ENCODE measurements at places on chromosomes 4 and X.

DNA sequence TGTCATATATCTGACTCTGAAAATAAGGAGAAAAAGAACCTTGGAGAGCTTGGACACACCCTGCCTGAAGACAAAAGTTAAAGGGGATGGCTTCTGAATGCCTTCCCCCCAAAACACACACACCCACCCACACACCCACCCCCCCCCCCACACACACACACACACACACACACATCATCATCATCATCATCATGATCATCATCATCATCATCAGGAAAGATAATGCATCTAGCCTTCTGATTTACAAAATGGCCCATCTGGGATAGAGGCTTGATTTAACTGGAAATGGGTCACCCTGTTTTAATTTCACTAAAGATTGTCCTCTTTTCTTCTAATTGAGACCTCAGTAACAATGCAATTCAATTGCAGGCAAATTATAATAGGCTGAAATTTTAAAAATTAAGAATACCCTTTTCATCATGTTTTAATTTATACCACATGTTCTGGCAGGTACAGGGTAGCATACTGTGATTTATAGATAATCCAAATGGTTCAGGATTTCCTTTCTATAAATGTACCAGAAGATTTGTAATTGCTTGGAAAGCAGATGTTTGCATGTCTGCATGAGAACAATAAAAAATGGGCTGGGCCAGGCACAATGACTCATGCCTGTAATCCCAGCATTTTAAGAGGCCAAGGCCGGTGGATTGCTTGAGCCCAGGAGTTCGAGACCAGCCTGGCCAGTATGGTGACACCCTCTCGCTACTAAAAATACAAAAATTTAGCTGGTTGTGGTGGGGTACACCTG, 56.5 kb downstream of the TRIM2 start:
- DNase-seq, result no peak

DNA sequence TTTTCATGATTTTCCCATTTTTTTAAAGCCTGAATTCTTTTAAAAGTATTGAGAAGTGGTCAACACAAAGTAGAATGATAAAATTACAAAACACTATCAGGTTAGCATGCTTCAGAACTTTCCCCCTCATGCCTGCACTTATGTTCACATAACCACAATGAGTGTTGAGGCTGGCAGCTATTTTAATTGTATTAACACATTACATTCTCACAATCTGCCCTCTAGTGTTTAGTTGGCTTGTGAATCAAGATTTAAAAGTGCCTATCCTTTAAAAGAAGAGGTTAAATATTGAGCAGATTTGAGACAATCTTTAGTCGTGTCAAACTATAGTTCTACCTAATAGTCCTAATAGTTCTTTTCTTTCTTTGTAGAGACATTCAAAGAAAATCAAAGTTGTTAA, 93.6 kb upstream of the NAP1L5 start:
- no peak for DNase-seq

DNA sequence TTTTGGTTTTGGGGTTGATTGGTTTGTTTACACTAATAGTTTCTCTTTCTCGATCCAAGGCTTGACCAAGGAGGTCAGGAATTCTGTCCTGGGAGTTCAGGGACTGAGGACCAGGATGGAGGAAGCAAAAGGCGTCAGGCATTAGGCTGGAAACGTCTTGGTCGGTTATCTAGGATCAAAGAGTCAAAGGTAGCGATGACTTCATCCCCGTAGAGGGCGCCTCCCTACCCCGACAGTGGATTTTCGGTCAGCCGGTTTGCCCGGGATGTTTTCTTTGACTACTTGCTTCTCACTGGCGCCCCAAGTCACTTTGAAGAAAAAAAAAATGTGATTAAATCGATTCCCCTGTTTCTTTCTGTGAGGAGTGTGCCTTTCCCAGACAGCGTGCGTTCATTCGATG, 980 bp upstream of the FHDC1 start:
- DNase-seq, result peak; percentile 76

DNA sequence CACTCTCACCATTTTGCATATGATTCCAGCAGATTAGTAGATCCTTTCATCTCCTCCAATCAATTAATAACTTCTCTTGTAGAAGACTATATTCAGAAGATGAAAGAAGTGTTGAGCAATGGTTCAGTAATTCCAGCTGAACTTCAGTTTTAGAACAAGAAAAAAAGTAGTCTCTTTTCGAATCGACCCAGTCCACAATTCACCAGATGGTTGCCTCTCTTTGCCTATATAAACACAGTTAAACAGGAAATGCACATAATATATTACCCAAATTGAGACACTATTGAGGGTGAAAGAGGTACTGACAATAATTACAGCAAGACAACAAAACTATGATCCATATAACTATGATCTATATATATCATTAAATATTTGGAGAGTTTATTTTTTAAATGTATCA, 16.8 kb upstream of the FAM241A start:
- DNase-seq, result no peak

GRCh38 chrX:24241822-24242648, 71.8 kb downstream of the SUPT20HL2 start:
- no peak for DNase-seq

DNA sequence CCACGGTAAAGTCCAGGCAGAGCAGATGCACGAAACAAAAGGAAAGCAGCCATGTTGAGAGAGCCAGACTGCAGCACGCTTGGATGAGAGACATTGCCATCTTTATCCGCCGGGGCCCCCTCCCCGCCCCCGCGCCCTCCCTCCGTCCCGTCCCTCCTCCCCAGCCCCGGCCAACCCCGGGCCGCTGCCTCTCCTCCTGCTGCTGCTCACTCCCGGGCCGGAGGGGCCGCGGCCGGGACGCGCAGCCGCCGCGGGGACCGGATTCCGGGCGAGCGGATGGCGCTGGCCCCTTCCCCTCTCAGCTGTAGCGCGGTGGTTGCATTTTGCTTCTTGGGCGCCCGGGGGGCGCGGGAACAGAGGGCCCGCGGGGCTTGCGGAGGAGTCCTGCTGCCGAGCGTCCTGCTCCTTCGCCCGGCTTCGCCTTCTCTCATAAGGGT, 542 bp downstream of the RNF150 start:
- DNase-seq, result no peak

Data from iPS DF 19.7 (cell line).